ENCODE measurements at places on chromosomes 2 and 18.

GRCh38 chr2:119644186-119644585, 34.8 kb upstream of the TMEM177 start:
- no peak for DNase-seq

DNA sequence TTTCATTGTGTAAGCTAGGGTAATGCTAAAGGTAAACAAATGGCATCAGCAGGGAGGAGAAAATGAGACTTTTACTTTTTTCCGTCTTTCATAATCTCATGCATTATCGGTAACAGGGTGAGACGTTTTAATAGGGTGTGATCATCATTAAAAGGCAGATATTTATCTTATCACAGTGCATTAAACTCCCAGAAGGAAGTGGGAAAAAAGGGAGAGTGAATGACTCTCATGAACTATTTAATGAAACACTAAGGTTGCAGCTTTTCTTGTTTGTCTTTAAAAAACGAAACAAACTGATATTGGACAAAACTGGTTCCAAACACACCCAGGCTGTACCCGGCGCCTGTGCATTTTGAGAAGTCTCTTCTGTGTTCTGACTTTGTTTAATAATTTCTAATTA, 1936.8 kb upstream of the PIK3C3 start:
- DNase-seq, result no peak

- no peak for DNase-seq
These were observed 50.4 kb downstream of the SPATS2L start for GRCh38 chr2:200356857-200357384.

DNA sequence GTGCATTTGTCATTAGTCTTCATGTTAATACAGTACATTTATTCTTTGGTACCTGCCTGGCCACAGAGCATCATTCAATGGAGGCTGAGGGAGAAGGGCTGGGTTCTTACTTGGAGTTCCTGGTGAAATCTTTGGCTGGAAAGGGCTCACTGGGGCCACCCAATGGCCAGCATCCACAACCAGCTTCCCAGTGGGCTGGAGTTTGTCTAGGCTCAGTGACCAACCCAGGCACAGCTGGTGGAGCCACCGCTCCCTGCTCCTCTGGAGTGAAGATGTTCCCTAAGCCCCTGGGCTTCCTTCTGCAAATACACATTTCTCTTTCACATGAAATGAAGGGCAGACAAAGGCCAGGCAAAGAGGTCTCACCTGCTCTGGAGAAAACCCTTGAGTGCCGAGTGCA, 34.4 kb downstream of the EHD3 start:
- DNase-seq, result no peak

DNA sequence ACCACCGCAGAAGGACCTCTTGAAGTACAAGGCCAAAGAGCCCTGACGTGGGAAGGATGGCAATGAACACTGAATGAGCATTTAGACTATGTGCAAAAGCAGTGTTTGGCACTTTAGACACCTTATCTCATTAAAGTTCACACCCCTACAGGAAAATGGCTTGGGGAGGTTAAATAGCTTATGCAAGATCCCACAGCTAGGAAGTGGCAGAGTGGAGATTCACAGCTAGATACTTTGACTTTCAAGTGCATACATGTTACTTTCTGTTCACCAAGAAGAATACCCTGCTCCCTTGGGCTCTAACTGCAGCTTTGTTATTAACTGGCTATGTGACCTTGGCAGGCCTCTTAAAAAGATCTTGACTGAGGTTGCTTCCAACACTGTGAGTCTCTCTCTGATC, 58.2 kb downstream of the ICOS start:
- DNase-seq, result no peak

GRCh38 chr2:47617523-47618271, 165.2 kb upstream of the MSH6 start:
- DNase-seq, result no peak

GRCh38 chr2:234966340-234966739, 14.5 kb downstream of the SH3BP4 start:
- DNase-seq, result no peak

GRCh38 chr2:164954954-164955701, at the start of gene SLC38A11:
SLC38A11 (minus strand) TSS chr2:164955525; CDS start chr2:164955247, 278 bp downstream.
- DNase-seq, result no peak

- no peak for DNase-seq
These were observed 83.0 kb downstream of the NPAS2 start for GRCh38 chr2:100902817-100903405.

DNA sequence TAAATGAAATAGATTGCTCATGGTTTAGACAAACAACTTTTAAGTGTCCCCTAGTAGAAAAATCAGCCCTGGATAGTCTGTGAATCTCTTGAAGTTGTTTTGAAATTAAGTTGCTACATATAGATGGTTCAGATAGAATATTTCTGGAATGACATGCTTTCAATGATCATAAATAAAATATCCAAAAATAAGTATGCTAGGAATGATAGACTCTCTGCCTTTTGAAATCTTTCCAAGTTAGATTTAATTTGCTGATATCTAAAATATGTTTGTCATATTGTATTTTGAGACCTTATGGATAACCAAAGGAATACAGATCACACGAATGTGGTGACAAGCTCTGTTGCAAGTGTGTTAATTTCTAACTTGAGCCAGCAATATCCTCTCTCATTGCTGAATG, 488.7 kb downstream of the THSD7B start:
- no peak for DNase-seq

DNA sequence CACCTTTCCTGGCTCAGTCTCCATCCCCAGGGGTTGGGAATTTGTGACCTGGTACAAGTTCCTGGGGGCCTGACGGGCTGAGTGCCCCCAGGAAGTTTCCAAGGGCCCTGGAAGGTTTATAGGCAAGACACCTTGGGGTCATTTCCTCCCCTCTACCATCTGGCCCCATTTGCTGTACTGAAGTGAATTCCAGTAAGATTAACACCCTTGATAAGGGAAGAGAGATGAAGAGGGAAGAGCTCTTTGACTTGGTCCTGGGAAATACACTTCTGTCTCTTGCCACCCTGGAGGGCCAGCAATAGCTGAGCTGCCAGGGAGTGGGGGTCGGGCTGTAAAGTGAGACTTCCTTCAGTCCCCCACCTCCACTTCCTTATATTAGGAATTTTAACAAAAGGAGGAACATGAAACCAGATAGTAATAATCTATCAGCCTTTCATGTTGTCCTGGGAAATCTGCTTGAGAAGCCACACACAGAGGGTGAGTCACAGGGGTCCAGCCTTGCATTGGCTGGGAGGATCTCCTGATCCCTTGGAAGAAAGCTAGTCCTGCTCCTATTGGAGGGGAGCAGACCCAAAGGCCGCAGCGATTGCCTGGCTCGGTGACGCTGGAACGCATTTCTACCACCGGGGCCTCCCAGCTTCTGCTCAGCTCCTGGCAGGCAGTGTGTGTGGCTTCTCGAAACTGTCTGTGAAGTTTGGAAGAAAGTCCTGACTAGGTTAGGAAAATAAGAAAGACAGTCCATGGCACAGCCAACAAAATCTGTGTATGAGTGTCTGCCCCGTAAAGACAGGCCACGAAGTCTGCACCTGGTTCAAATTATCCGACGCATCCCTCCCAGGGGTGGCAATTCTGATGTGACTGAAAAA, 87.3 kb downstream of the ACAA2 start:
- DNase-seq, result no peak

GRCh38 chr2:870426-870825, 80.2 kb upstream of the SNTG2 start:
- no peak for DNase-seq

All from HuH-7 (cell line).